ENCODE measurements at places on chromosomes 7 and 10.

DNA sequence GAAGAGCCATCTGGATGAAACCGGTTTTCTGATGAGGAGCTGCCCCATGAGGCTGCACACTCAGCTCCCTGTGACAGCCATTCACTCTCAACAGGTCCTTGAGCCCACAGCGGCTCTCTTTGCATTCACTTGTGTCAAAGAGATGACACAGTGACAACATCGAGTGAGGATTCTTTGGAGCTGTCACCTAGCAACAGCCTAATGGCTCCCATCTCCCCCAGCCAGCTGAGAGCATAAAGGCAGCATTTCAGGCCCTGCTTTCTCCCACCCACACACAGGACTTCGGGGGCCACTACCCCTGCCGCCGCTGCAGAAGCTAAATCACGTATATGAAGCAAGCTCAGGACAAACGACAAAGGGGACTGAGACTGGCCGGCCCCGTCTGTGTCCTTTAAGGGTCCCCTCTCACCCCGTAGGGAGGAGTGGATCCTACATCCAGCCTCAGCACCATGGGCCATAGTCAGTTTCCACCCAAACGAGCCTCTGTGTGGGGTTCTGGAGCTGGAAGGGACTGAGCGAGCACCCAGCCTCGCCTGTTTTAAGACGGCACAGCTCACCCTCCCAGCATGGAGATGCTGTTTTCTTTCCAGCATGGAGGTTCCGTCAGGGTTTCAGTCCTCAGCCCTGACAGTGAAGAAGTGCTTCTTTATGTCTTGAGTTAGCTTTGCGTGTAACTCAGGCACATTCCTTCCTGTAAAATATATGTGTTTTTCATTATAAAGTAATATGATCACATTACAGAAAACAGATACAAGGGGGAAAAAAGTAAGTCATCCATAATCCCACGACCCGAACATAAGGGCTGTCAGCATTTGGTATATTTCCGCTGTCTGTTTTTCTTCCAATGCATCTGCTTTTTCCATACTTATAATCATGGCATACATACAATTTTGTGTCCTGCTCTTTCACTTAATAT, 4.9 kb downstream of the CPA4 start:
- DNase-seq: no peak

GRCh38 chr10:85137253-85137652, 808.9 kb downstream of the CCSER2 start:
- DNase-seq: no peak

DNA sequence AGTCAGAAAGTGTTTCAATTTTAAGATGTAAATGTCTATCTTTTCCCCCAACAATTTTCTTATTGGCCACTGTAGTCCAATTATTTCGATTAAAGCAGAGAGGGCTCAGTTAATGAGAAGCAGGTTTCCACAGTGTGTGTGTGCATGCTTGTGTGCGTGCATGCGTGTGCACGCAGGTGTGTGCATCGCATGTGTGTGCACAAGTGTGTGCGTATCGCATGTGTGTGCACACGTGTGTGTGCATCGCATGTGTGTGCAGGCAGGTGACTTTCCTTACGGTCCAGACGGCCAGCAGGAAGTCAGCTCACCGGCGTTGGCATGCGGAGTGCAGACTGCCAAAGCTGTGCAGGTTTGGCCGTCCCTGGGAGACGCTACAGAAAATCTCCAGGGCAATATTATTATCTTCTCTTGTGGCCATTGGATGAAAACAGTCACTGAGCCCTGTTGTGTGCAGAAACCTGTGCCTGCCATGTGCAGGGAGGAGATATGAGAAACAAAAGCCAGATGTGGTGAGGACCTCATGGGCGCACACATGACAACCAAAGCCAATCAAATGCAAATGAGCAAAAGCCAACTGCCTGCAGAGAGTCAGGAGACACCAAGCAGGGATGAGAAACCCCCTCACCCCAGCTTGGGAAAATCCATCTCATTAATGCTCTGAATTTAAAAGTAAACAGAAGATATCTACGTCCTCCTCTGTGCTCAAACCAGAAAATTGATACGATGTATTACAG, 70.4 kb downstream of the C10orf90 start:
- no peak for DNase-seq

DNA sequence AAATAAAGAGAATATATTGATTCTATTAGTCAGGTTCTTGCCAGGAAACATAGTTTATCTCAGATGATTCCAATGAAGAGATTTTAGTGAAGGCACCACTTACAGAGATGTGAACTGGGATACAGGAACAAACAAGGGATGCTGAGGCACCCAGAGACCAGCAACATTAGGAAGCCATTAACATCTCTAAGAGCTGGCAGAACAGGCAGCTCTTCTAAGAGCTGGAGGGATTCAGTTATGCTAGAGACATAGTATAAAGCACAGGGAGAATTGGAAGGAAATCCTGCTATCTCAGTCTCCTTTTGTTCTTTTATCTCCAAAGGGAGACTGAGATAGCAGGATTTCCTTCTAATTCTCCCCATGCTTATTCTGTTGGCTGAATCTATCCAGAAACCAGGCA, 22.0 kb downstream of the OR6B1 start:
- DNase-seq: no peak

DNA sequence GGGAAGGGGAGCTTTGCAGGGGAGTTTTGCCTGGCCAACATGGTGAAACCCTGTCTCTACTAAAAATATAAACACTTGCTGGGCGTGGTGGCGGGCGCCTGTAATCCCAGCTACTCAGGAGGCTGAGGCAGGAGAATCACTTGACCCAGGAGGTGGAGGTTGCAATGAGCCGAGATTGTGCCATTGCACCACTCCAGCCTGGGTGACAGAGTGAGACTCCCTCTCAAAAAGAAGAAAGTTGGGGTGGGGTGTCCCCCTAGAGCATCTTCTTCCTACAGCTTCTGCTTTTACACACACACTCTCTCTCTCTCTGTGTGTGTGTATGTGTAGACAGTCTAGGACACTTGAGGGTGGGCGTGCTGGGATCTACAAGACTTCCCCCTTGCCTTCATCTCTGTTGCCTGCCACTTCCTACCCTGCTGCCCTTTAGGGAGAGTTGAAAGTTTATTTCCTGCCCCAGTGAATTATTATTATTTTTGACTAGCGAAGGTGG, 21.7 kb downstream of the PLAU start:
- DNase-seq: no peak

DNA sequence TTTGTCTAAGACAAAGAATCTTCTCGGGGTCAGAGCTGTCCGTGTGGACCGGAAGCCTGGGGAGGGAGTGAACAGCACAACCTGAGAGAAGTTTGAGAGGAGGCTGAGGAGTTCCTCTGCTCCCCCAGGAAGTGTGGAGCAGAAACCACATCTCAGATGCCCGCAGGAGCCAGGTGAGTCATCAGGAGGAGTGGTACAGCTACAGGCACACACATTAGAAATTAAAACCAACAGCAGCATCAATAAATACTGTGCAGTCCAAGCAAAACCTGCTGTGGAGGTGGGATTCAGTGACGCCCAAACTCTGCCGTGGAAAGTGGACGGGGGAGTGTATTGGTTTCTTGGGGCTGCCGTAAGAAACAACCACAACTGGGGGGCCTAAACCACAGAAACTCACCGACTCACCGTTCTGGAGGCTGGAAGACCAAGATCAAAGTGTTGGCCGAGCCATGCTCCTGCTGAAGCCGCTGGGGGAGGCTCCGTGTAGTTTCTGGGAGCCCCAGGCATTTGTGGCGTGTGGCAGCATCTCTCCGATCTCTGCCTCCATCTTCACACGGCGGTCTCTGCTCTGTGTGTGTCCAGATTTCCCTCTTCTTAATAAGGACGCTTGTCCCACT, 31.2 kb upstream of the GARS1 start:
- no peak for DNase-seq

DNA sequence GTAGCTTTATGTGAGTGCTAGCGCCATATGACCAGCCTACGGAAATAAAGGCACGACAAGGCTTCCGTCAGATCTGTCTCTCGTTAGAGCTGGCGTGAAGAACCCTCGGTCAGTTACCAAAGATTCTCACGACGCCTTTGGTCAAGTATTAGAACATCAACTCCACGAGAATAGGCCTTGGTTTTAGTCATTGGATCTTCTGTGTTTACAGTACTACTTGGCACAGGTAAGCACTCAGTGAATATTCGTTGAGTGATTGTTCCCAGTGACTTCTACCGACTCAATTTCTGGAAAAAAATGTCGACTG, 316 bp downstream of the RBM48 start:
- DNase-seq: no peak

- DNase-seq: no peak
These were observed 49.6 kb downstream of the BPGM start for GRCh38 chr7:134696261-134696660.

DNA sequence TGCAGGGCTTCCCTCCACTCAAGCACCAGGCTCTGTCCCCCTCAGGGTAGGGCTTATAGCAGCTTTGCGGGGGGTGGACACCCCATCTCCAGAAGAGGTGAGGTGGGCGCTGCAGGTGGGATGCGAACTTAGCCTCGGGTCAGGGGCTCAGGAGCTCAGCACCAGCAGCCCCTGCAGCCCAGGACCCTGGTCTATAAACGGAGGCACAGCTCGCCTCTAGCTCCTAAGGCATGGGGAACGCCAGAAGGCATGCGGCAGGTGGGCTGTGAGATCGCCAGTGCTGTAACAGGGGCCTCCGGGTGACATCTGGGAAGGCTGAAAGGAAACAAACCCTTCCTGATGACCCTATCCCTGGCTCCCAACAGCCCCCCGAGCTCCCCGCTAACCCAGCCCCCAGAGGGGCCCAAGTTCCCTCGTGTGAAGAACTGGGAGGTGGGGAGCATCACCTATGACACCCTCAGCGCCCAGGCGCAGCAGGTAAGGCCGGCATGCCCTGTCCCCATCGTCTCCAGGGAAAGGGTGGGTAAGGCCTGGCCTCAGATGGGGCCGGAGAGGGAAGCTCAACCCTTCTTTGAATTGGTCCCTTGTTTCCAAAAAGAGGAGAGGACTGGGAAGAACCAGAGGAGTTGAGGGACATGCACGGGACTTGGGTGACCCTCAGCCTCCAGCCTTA, 4.2 kb downstream of the NOS3 start:
- DNase-seq: no peak
